ENCODE measurements at places on chromosomes 7 and 10.

DNA sequence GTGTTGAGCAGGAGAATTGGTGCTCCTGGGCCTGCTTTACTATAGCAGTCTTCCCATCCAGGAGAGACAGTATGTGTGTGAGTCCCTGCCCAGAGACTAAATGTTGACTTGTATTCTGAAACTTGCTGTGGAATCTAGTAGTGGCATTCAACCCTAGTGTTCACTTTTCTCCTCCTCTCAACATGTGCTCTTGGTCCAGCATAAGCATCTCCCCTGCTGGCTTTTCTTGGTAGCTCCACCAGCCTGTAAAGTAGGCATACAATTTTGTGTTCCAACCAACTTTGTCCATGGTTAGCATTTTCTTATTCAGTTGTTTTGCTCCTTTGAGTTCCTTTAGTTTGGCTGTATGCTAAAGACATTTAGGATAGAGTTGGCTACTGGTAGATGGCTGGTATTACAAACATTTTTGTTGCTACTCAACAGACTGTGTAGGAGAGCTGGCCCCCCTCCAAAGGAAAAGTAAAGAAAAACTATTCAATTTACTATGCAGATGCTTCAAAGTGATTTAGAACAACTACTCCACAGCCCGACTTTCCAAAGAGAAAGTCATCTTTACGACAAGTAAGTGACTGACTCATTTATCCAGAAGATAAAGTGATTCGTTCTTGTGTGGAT lies 46.0 kb downstream of the ASB4 start:
- no peak for DNase-seq

DNA sequence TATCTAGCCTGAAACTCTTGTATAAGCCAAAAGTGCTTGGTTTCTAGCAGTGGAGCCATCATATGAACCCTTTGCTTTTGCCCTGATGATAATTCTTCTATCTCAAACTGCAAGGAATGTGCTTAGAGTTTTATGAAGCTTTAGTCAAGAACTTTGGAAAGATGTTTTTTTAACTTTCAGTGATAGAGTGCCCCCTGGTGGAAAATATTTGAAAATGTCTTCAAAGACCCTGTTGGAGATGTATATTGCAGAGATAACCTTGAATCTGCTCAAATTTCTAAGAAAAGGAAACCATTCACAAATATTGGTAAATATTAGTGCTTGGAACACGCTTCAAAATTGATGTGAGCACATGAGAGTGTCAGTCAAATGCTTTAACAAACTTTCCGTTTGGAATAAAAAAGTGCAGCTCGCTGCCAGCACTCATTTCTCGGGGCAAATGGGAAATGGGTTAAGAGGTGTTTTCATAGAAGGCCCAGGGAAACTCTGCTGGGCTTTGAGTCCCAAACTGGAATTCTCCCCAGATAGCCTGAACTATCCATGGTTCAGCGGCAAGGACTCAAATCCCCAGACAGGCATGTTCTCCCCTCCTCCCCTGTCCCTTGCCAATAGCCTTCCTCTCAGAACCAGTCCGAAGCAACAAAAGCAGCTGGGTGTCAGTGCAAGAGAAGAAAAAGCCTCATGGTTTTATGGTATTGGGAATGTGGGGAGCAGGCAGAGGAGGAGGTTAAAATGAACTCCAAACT lies 129.3 kb downstream of the MYOF start:
- no peak for DNase-seq

- DNase-seq = peak; percentile 29
Measured at GRCh38 chr10:131710142-131710861, 190.5 kb upstream of the PPP2R2D start.

DNA sequence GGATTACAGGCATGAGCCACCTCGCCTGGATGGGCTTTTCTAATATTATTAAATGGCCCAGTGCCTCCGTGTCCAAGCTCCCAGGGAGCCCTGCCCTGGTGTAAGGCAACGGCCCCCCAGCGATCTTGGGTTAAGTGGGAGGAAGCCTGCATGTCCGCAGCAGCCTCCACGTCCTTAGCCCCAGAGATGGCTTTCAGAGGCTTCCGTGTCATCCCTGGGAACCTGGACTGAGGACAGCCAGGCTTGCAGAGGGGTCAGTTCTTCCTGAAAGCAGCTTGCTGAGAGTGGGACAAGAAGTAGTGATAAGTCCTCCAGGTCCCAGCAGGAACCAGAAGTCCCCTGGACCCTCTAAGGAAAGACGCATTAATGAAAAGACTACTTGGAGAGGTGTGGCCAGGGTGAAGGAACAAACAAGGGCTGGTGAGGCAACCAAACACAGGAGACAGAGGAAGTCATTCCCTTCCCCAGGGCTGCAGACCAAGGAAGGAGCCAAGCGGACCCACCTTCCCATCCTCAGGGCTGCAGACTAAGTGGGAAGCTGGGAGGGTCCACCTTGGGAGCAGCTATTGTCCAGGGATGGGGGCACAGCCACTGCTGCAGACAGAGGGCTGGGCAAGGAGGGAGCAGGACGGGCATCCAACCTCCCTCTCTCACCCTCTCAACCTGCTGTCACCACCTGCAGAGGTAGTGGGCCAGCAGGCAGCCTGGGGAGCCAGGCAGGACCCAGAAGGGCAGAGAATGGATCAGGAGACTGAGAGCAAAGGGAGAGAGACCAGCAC lies 13.0 kb upstream of the INSIG1 start:
- no peak for DNase-seq

GRCh38 chr10:131098416-131098952 lies 213.0 kb downstream of the TCERG1L start:
- no peak for DNase-seq
